Dermis microvascular lymphatic vessel endothelial cell (primary cell): ENCODE measurements at places on chromosomes 3 and 15. TPM values are rescaled to one million over a fixed set of nuclear protein-coding genes. Genes with fewer than 3 reads are reported as not detected.

The LHFPL4 gene
- under 0.01 TPM in 2 replicates for total RNA-seq

The ACOX2 gene
- total RNA-seq, result 1.0 and 1.6 TPM in 2 replicates

The EIF5A2 gene
- 3.7 and 4.4 TPM in 2 replicates for total RNA-seq

The SPATA12 gene
- total RNA-seq, result 0.25 and 0.39 TPM in 2 replicates

The TPRG1 gene
- total RNA-seq, result under 0.01 and 0.13 TPM in 2 replicates

DNA sequence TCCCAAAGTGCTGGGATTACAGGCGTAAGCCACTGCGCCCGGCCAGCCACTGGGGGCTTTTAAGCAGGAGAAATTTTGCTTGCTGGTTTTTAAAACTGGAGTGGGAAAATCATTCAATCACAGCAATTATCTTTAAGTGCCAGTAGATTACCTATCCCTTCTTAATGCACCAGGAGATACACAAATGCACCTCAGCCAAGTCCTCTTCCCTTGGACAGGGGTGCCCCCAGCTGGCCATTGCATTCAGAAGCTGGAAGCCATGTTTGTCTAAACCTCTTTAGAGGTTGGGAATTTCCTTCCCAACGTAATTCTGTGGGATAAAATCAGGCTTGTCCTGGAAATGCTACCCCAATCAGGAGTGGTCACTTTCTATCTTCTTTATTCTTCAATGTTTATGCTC is 26.6 kb downstream of the MIX23 start:
- DNase-seq, result no peak

- DNase-seq, result no peak
These were observed 1.1 kb downstream of the TBC1D2B start for GRCh38 chr15:78076231-78077052.

DNA sequence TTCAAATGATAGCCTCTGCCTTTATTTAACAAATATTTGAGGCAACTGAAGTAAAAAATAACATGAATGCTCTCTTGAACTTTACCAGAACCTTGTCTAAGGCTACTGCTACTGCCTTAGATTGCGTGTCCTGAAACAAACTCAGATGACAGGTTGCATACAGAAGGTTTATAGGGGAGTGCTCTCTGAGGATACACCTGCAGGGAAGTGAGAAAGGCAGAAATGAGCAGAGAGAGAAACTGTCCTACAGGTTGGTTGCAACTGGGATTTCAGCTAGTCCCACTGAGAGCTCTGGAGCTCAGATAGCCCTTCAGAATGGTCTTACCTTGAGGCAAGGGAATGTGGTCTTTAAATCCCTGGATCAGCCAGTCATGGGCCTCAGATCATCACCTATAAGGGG is 165.5 kb downstream of the IL5RA start:
- DNase-seq, result no peak

DNA sequence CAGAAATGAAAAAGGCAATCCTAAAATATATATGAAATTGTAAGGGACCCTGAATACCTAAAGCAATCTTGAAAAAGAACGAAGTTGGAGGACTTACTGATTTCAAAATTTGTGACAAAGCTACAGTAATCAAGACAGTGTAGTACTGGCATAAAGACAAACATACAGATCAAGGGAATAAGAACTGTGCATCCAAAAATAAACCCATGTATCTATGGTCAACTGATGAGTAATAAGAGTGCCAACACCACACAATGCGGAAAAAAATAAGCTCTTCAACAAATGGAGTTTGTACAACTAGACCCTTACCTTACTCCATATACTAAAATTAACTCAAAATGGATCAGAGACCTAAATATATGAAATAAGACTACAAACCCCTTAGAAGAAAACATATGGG is 29.6 kb downstream of the GSK3B start:
- DNase-seq, result no peak

GRCh38 chr15:33380406-33380805 is 69.6 kb downstream of the RYR3 start:
- DNase-seq, result no peak

DNA sequence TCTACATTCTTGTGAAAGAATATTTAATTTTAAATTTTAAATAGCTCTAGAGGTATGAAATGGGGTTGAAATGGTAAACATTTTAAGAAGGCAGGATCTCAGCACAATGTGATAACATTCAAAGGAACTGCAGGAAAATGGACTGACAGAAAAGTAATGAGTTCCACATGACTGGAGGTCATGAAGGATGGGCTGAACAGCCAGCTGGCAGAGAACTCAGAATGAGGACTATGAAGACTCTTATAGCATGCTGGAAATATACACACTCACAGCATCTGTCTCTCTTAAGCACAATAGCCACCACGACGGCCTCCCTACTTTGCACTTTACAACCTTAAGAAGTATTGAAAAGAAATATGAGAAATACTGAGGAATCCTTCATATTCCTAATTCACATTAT is 94.7 kb downstream of the TNIK start:
- DNase-seq, result no peak

GRCh38 chr15:88098361-88098760 is 158.2 kb downstream of the NTRK3 start:
- DNase-seq, result no peak

GRCh38 chr3:155317211-155317610 is 23.7 kb upstream of the STRIT1 start:
- no peak for DNase-seq

DNA sequence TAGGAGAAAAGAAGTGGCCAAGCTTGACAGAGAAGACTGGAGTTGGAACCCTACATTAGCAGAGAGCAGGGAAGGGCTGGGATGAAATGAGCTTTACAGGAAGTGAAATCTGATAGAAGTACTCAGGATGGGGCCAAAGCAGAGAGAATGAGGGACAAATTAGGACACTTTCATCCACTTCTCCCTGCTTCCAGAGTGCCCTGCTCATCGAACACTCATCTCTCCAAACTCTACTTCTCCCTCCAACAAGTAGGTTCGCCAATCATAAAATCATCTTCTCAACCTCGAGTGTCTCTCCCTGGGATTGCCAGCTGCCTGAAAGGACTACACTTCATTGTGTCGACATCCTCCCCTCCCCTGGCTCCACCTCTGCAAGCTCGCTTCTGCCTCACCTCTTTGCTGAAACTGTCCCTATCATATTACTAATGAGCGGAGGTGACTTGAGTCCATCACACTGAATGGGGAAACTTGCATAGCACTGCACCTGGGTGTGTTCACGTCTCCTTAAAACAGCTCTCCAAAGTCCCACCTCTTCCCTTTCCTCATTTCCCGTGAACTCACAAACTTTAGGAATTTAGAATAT is 365.8 kb downstream of the FOXP1 start:
- no peak for DNase-seq

DNA sequence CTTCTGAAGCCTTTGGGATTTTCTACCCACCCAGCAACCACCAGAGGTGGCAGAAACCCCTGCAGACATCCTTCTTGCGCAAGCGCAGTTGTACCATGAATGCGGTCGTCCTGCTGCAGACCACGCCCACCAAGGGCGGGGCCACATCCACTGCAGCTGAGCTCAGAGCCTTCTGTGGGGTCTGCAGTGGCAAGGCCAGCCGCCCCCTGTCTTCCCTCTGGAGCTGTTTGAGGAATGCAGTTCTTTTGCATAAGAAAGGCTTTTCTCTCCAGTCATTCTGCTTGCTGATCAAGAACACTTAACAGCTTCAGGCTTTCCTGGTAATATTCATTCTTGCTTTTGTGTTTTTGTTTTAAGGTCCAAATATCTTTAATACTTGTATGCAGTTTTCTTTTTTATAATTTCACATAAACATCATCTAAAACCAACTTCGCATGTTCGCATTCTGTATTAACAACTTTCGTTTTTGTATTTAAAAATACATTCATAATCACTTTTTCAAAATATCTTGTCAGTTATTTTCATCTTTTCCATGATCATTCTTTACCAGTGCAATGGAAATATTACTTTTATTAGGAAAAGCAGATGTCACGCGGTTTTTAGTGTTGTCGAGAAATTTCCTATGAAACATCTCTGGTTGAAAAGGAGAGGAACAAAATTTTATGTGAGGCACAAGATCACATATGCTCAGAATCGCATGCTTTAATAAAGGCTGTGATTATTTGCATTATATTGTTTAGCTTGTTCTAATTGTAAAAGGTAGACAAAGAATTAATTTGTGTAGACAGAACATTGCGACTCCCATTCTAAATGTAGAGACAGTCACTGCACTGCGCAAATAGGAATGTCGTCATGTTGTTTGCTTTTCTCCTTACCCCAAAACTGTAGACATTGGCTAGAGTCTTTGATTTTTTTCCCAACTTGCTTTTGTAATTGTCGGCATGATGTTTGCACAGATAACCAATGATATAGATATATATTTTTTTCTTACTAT is 98.1 kb upstream of the SNRPN start:
- no peak for DNase-seq

GRCh38 chr3:188417766-188418165 is 263.8 kb downstream of the LPP start:
- DNase-seq, result no peak

DNA sequence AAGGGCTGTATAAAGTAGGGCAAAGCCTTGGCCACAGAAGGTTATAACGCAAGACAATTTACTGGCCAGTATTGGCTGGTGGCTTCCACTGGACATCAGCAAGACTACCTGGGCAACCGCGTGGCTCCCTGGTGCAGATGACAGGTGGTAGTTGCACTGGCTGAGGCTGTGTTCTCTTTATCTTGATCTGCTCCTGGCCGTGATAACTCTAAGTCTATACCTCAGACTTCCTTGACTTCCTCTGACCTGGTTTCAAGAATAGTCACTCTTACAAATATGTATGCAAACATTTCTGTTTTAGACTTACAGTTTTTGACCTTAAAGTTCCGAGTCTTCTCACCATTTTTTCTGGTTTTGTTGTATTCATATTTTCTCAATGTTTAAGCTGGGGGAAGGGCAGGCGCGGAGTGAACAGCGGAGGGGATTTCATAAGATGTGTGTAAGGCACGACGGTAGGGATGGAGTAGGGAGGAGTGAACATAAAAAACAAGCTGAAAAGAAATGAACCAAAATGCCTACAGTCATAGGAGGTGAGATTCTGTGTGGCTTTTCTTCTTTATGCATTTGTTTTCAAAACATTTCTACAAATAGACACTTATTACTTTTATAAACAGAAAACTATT is 15.2 kb upstream of the TMEM212 start:
- DNase-seq, result no peak

- DNase-seq, result no peak
These were observed 88.9 kb downstream of the TNIK start for GRCh38 chr3:171371354-171371753.

- DNase-seq, result no peak
These were observed 2.4 kb downstream of the DUOX2 start for GRCh38 chr15:45111390-45112142.

DNA sequence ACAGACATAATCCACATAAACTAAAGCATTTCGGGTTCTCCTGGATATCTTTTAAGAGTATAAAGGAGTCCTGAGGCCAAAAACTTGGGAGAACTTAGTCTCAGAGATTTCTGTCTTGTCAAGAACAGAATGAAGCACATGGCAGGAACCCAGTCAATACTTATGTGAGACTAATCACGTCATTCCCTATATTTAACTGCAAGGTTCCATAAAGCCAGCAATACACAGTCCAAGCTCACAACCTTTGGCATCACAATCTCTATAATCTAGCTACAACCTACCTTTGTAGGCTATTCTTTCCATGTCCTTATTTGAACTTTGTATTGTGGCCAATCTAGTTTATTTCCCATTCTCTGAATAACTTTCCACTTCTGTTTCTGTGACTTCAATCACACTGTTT is 68.9 kb upstream of the CSPG5 start:
- DNase-seq, result no peak

DNA sequence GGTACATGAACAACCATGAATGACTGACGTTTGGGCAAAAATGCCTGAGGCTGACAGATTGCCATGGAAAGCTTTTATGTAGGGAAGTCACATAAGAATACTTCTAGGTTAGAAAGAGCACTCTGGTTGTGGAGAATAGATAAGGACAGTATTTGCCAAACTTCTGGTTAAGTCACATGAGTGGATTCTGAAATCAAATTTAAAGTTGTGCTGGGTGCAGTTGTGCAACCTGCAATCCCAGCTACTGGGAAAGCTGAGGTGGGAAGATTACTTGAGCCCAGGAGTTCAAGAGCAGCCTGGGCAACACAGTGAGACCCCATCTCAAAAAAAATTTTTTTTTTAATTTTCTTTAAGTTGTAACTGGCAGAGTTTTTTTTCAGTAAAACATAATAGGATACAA is 7.2 kb upstream of the ZNF148 start:
- no peak for DNase-seq

DNA sequence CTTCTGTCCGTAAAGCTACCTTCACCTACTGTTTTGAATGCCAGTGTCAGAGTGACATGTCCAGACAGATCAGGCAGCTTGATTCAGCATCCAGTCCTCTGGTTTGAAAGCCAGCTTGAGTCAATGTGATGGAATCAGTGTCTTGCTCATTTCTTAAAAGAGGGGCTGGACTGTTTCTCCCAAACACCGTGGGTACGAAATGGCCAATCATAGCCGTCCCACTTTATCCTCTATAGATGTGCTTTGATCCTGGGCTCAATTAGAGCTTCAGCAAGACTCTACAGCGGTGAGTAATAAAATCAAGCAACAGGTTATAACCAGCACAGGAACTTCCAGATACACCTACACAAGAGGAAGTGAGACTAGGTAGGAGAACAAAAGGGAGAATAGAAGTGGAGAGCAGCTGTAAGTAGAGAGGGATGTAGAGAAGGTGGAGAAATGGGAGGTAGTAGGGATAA is 17.0 kb upstream of the OR5K1 start:
- DNase-seq, result no peak

DNA sequence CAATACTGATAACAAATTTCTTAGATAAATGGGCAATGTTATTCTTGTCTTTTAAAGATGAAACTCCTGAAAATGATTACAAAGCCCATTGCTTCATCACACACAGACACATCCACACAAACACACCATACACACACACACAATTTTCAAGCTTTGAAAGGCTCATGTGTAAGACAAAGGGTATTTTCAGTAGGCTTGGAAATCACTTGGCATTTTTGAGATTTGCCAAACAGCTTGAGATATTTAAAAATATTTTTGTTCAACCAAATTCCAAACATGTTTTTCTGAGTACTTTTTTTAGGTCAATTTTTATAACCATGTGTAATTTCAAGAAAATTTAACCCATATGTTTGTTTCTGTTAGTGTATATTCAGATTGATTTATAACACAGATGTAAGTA is 283.7 kb downstream of the ROBO2 start:
- DNase-seq, result no peak

- peak; percentile 51 for DNase-seq
These were observed 8.3 kb upstream of the PLCH1 start for GRCh38 chr3:155753038-155753639.

- no peak for DNase-seq
These were observed 75.2 kb upstream of the C3orf80 start for GRCh38 chr3:160150066-160150465.

DNA sequence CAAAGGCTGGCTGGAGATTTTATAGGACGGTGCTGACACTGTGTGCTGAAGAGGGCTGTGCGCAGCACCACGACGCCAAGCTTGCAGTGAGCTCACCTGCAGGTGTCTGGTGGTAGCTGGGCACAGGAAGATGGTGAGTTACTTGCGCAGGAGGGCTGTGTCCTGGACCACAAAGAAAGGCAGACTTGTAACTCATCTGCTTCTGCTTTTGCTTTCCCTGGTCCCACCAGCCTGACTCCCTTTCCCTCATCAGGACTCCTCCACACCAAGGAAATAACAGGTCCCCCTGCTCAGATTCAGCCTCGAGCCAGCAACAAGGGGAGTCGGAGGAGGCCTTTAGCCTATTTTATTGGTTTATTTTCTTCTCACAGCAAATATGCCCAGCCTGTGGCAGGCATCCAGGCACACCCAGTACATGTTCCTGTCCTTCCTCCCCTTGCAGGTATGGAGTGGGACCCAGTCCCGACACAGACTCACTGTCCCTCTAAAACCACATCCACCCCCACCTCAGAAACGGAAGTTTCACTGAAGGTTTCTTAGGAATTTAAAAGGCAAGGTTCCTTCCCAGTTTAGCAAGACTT is 35.6 kb upstream of the FLNB start:
- DNase-seq, result no peak
